RPMI7951 (cell line): ENCODE measurements at places on chromosomes 6 and 20.

GRCh38 chr6:48222241-48222640, 111.2 kb upstream of the PTCHD4 start:
- no peak for DNase-seq

DNA sequence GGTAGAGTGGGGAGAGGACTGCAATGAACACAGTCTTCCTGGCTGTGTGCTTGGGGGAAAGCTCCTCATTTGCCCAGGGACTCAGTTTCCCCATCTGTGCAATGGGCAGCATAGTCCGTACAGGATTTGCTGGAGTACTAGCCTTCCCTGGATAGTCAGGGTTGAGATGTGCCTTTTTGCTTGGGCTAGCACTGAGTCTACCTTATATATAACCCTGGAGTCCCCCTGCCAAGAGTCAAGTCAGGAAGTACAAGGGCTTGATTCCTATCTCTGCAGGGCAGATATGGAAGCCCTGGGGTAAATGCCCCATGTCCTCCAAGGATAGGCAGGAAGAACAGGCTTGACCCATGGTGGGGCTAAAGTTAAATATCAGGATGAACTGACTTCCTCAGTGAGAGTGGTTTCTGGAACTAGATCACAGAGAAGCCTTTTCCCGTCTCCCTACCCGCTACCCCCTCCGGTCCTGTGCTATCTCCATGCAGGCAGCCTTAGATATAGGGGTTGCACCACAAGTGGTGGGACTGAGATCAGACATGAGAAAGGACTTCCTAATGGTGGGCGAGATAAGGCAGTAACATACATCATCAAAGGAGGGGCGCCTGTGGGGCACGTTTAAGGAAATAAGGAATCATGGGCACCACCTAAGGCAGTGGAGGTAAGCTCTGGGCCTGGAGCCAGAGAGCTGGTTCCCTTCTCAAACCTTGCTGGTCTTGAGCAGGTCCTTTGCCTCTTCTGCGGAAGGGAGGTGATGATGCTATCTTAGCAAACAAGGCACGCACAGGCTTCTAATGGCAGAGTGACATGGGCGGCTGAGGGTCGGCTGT, 157.9 kb downstream of the MRPL14 start:
- DNase-seq: no peak

GRCh38 chr20:16013631-16014030, 559.6 kb downstream of the KIF16B start:
- no peak for DNase-seq

- DNase-seq: peak; percentile 52
Observed at GRCh38 chr6:116047173-116047933, 13.3 kb downstream of the FRK start.

GRCh38 chr6:140446241-140446640, 1071.8 kb upstream of the CITED2 start:
- no peak for DNase-seq

DNA sequence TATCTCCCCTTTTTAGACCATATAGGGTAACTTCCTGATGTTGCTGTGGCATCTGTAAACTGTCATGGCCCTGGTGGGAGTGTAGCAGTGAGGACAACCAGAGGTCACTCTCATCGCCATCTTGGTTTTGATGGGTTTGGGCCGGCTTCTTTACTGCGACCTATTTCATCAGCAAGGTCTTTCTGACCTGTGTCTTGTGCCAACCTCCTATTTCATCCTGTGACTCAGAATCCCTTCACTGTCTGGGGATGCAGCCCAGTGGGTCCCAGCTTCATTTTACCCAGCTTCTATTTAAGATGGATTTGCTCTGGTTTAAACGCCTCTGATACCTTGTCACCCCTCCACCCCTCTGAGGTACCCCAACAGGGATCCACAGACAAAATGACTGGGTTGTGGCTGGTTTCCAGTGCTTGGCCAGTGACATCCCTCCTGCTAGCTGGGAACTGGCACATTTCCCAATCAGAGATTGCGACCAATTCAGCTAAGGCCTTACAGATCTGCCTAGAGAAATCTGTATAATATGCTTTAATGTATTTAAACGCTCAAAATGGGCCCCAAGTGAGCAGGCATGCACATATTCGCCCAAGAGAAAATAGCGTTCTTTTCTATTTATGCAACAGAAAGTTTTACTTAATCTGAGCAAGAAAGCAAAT, 315.6 kb upstream of the QKI start:
- DNase-seq: no peak

- DNase-seq: no peak
Observed at GRCh38 chr20:59577809-59578435, 26.4 kb upstream of the PHACTR3 start.
